Naive thymus-derived CD8-positive, alpha-beta T cell (primary cell): ENCODE measurements at places on chromosomes 16 and 17. TPM values are rescaled to one million over a fixed set of nuclear protein-coding genes. Genes with fewer than 3 reads are reported as not detected.

DNA sequence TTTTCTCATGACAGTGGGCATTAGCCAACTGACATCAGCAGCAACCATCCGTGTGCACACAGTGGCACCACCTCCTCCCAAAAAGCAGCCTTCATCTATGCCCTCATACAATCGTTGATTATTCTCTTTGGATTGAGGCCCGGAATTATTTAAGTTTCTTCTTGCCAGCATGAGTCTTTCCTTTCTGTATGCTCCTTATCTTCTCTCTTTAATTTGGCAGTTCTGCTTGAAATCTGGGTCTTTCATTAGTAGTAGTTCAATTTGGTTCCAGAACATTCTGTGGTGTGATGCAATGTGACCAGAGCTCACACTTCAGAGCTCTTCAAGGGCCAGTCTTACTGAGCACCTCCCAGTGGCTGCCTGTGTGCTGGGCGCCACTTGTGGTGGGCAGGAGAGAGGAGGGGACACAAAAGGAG is 52.2 kb upstream of the STH start:
- no peak for DNase-seq

DNA sequence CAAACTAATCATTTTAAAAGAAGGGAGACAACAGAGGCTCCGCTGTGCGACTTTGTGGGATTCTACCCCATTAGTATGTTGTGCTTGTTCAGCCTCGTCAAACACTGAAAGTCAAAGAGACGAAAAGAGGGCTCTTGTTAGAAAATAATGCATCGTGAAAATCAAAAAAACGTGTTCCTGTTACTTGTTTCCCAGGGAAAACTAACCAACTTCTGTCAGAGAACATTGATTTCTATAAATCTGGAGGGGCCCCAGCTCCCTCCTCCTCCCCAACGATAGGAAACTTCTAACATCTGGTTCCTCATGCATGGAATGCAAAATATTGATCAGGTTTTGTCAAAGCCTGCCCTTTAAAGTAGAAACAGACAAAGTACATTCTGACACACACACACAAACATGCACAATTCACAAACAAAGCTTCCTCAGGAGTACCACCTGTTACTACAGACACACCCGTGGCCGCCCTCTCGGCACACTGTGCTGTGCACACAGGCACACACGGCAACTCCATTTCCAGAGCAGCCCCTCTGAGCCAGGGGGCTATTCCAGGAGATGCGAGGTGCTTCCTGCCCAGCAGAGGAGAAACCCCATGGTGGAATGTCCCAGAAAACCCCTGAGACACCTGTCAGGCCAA is 151.3 kb downstream of the ZFHX3 start:
- no peak for DNase-seq

DNA sequence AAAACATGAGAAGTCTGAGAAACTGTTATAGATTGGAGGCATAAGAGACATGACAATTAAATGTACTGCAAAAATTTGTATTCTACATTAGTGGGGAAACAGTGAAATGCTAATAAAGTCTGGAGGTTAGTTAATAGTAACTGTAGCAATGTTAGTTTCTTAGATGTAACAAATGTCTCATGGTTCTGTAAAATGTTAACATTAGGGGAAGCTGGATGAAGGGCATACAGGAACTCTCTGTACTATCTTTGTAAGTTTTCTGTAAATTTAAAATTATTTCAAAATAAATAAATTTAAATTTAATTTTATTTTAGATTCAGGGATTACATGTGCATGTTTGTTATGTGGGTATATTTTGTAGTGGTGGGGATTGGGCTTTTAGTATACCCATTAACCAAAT is 70.0 kb upstream of the IRX6 start:
- DNase-seq = no peak

GRCh38 chr16:6967796-6968320 is 364.8 kb upstream of the RBFOX1 start:
- no peak for DNase-seq

- no peak for DNase-seq
Observed at GRCh38 chr16:12871784-12872183, 29.6 kb upstream of the SHISA9 start.

GRCh38 chr17:50304781-50305404 is 30.6 kb downstream of the TMEM92 start:
- no peak for DNase-seq

DNA sequence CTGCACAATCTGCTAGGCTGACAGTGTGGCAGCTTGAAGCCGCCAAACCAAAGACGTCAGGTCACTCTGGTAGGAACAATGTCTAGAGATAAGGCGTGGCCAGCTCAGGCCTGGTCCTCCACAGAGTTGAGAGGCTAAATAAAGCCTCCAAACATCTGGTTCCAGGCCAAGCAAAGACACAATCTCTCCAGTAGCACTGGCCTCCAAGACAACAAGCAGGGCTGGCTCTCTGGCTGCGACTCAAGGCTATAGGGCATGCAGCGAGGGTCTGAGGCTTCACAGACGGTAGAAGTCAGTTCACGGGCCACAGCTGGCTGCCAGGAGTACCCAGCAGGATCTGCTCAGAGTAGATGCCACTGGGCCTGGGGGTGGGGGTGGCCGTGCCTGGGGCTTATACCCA is 75.6 kb downstream of the ABR start:
- DNase-seq = no peak

DNA sequence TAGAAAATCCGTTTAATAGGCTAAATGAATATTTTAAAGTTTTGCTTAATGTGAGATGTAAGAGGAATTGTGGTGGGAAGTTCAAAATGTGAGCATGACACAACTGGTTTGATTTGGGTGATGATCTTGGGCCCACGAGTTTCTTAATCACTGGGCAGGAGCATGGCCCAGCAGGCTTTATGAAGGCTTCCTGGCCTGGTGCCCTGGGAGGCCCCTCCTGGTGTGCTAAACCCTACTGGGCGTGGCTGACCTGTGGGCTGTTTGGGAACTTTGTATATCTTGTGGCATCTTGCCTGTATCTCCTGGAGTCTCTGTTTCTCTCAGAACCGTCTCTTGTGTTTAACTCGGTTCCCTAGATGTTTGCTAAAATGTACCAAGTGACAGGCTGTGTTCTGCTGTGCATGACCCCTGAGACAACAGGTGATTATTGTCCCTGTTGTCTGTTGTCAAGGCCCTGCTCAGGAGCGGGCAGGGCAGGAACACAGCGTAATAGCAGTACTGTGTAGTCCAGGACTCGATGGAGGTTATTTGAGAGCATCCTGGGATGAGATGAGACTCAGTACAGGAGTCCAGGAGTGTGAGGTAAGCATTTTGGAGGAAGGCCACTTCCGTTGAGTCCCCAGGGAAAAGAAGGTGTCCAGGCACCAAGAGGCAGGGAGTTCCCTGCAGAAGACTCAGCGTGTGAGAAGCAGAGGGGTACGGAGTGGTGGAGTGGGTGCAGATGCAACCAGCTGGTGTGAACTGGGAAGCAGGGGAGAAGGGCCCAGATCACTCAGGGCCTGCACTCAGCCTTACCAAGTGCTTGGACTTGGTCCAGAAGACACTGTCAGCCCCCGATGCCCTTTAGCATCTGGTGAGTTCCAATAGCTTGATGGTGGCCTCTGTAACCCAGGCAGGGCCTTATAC is 48.5 kb downstream of the B9D1 start:
- DNase-seq = no peak

DNA sequence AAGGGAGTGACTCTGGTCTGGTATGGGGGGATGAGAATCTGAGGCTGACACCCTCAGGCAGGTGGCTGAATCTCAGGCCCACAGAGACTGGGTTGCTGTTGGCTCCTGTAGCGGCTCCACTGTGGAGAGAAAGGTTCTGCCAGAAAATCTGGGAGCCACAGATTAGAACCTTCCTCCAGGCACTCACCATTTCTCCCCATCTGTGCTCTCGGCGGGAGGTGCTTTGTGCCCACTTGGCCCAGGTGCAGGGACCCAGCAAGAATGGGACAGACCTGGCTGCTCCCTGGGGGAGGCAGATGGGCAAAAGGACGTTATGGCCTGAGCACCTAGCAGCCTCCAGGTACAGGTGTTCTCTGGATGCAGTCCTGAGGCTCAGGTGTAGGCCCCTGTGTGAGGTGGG is 20.1 kb downstream of the RAB11FIP3 start:
- no peak for DNase-seq

GRCh38 chr17:32671896-32672295 is 185.1 kb downstream of the CDK5R1 start:
- no peak for DNase-seq

DNA sequence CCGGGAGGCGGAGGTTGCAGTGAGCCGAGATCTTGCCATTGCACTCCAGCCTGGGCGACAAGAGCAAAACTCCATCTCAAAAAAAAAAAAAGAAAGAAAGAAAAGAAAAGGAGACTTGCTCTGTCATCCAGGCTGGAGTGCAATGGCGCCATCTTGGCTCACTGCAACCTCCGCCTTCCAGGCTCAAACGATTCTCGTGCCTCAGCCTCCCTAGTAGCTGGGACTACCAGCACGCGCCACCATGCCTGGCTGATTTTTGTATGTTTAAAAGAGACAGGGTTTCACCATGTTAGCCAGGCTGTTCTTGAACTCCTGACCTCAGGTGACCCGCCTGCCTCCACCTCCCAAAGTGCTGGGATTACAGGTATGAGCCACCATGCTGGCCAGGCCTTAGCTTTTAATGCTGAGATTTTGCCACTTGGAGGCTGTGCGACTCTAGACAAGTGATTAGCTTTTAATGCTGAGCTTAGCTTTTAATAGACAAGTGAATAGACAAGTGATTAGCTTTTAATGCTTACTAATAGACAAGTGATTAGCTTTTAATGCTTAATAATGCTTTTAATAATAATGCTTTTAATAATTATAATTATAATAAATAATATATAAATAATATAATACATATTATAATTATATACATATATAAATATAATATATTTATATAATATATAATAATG is 9.6 kb downstream of the LDAF1 start:
- DNase-seq = peak; percentile 21

GRCh38 chr17:43814714-43815113 is 18.2 kb downstream of the MPP3 start:
- no peak for DNase-seq

DNA sequence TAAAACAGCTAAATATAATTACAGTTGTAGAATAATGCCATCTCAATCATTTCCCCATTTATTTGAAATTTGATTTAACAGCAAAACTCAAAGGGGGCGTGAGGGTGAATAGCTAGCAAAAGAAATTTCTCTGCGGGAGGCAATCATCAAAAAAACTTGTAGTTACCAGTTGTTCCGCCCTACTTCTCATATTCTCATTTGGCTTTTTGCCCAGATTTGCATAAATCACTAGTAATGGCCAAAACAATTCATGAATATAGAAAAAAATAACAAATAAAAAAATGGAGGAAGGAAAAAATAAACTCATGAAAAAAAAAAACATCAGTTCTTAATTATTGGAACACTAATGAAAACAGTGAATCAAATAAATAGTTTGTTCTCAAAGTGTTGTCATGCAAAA is 722.6 kb upstream of the KIF2B start:
- DNase-seq = no peak

The TMEM204 gene
- 125 TPM for polyA plus RNA-seq

The MT4 gene
- not detected for polyA plus RNA-seq

The LRRC45 gene
- 4.2 TPM for polyA plus RNA-seq

The KCNJ12 gene
- 0.16 TPM for polyA plus RNA-seq
